ENCODE measurements at places on chromosomes 6 and 20. TPM values are rescaled to one million over a fixed set of nuclear protein-coding genes. Genes with fewer than 3 reads are reported as not detected.
A peak's percentile ranks its signal among the peaks of the same experiment; 100 is the strongest.

GRCh38 chr6:4935486-4935885 lies 68.4 kb downstream of the RPP40 start:
- H3K4me1 ChIP-seq = peaks cover 4% of the 10 kb centered on the region
- no peaks in the 10 kb centered on the region for H3K36me3 ChIP-seq
- no peak overlapping the region for H3K27ac ChIP-seq
- DNase-seq = no peak
- no peak overlapping the region for H3K4me3 ChIP-seq

DNA sequence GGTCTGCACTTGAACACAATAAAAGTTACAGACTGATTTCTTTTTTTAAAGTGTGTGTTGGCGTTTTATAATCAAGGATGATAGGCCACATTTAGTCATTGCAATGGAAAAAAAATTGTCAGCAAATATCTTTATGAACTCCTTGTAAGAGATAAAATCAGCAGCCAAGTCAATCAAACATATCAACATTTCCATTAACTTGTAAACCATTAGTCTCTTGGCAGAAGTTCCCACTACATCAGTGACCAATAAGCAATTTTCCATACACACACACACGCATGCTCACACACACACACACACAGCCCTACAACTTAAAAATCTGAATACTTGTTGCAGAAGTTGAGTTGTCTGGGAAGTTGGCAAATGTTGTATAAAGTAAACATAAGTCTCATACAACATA lies 315.9 kb upstream of the KCNQ5 start:
- DNase-seq = no peak
- no peaks in the 10 kb centered on the region for H3K27me3 ChIP-seq
- H3K4me3 ChIP-seq = no peak overlapping the region
- H3K4me1 ChIP-seq = no peaks in the 10 kb centered on the region

DNA sequence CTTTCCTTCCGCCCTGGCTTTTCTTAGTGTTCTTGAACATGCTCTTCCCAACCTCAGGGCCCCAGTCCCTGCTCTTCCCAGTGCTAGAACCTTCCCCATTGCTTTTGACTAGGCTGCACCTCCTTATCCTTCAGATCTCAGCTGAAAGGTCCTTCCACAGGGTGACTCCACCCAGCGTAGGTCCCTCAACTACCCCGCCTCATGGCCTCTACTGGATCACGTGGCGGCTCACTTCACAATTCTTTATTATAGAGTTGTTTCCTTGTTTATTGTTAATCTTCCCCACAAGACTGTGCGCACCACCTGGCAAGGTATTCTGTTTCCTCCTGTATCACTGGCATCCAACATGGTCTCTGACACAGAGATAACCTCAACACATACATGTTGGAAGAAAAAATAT lies 31.2 kb downstream of the TTLL9 start:
- H3K4me3 ChIP-seq = no peak overlapping the region
- no peak for DNase-seq
- H3K4me1 ChIP-seq = no peaks in the 10 kb centered on the region
- no peaks in the 10 kb centered on the region for H3K27me3 ChIP-seq

DNA sequence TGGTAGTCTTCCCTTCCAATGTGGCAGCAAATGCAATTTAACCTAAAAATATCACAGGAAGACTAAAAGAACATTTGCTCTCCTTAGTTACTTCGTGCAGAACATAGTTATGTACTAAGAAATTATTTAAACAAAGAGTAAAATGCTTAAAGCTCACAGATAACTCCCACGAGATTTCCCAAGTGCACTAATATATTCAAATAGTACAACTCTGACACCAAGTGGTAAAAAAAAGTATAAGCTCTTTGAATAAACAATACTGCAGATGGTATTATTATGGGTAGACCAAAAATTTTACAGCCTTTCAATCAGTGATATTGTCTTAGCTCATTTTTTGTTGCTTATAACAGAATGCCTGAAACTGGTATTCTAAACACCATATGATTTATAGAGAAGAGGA lies 52.8 kb upstream of the FILIP1 start:
- H3K4me3 ChIP-seq = no peak overlapping the region
- H3K4me1 ChIP-seq = no peaks in the 10 kb centered on the region
- H3K36me3 ChIP-seq = no peaks in the 10 kb centered on the region
- no peak overlapping the region for H3K27ac ChIP-seq
- no peaks in the 10 kb centered on the region for H3K27me3 ChIP-seq
- DNase-seq = no peak

GRCh38 chr6:143872201-143872600 lies 7.9 kb downstream of the ZC2HC1B start:
- no peaks in the 10 kb centered on the region for H3K27me3 ChIP-seq
- no peaks in the 10 kb centered on the region for H3K4me1 ChIP-seq
- H3K27ac ChIP-seq = no peak overlapping the region
- H3K4me3 ChIP-seq = no peak overlapping the region

DNA sequence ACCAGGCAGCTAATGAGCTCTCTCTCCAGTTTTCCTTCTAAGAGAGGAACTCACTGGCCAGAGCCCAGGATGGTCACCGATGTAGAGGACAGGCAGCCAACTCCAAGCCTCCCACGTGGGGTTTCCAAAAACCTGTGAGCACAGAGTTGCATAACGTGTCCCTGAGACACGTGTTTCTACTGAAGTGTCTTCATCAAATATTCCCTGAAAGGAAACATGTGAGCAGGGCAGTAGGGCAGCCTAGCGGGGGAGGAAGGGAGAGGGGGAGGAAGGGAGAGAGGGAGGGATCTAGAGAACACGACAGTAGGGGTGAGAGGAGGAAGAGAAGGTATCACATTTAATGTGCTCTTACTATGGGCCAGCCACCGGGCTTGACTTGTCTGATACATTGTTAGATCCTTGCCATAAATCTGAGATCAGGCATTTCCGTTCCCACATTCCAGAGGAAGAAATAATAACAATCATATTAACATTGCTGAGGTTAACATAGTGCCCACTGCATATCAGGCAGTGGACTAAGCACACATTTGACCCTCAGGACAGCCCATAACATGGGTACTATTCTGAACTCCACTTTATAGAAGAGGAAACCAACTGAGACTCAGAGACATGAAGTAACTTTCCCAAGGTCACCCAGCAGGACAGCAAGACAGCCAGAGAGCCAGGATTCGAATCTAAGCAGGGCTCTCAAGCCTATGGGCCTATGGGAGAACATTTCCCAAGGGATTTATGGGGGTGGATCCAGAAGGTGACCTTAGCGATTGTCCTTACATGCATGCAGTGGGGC lies 4.5 kb upstream of the SYS1 start:
- H3K27me3 ChIP-seq = no peaks in the 10 kb centered on the region
- peak overlapping the region; percentile 96 for H3K27ac ChIP-seq
- DNase-seq = peak; percentile 84
- H3K4me3 ChIP-seq = peak overlapping the region; percentile 15
- H3K4me1 ChIP-seq = peaks cover 32% of the 10 kb centered on the region

DNA sequence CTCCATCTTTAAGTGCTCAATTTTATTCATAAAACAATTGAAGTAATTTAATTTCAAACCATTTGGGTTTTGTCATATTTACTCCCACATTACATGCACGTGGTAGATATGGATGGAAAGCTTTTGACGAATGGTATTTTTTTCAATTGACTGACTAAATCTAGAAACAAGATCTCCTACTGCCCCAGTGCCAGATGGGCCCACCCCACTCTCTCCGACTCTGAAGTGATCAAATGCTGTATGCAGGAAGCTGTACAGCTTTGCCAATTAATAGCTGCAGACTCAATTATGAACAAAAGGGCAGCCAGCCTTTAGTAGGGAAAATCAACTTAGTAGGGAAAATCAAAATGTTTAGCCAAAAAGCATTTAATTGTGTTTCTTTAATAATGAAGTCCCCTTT lies 46.2 kb downstream of the PACRG start:
- H3K4me1 ChIP-seq = no peaks in the 10 kb centered on the region
- DNase-seq = no peak
- no peaks in the 10 kb centered on the region for H3K36me3 ChIP-seq
- H3K4me3 ChIP-seq = no peak overlapping the region

DNA sequence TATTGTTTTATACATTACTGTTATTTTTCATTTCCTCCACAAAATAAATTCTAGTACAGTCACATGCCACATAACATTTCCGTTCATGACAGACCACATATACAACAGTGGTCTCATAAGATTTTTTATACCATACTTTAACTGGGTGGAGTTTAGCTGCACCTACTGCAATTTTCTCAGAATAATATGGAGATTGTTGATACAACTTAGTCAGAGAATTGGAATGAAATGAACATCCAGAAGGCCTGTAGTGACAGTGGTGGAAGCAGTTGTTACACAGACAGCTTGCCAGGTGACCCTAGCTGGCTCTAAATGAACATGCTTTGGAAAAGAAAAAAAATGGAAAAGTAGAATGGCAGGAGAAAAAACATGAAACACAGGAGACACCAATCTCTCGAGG lies 183.2 kb upstream of the TCF21 start:
- DNase-seq = no peak
- H3K36me3 ChIP-seq = no peaks in the 10 kb centered on the region
- no peaks in the 10 kb centered on the region for H3K4me1 ChIP-seq
- no peaks in the 10 kb centered on the region for H3K27me3 ChIP-seq

- DNase-seq = no peak
- no peak overlapping the region for H3K27ac ChIP-seq
- H3K36me3 ChIP-seq = peaks cover 3% of the 10 kb centered on the region
- H3K4me1 ChIP-seq = peaks cover 3% of the 10 kb centered on the region
- H3K4me3 ChIP-seq = no peak overlapping the region
Measured at GRCh38 chr6:20479526-20479925, 54.7 kb upstream of the CDKAL1 start.

DNA sequence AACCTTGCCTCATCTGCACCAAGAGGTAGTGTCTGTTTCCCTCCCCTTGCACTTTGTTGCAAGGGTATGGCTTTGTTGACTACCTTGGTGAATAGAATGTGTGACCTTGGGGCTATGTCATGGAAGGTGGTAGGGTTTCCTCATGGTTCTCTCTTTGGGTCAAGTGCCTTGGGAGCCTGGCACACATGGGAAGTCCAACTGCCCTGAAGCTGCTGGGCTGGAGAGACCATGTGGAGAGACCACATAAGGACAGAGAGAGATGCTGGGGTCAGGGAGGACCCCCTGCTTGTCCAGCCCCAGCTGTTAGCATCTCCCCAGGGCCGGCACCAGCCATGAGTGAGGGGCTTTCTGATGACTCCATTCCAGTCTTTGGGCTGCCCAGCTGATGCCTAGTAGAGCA lies 95.5 kb upstream of the PAX1 start:
- no peaks in the 10 kb centered on the region for H3K36me3 ChIP-seq
- no peaks in the 10 kb centered on the region for H3K4me1 ChIP-seq
- H3K4me3 ChIP-seq = no peak overlapping the region
- no peak for DNase-seq
- no peaks in the 10 kb centered on the region for H3K27me3 ChIP-seq

DNA sequence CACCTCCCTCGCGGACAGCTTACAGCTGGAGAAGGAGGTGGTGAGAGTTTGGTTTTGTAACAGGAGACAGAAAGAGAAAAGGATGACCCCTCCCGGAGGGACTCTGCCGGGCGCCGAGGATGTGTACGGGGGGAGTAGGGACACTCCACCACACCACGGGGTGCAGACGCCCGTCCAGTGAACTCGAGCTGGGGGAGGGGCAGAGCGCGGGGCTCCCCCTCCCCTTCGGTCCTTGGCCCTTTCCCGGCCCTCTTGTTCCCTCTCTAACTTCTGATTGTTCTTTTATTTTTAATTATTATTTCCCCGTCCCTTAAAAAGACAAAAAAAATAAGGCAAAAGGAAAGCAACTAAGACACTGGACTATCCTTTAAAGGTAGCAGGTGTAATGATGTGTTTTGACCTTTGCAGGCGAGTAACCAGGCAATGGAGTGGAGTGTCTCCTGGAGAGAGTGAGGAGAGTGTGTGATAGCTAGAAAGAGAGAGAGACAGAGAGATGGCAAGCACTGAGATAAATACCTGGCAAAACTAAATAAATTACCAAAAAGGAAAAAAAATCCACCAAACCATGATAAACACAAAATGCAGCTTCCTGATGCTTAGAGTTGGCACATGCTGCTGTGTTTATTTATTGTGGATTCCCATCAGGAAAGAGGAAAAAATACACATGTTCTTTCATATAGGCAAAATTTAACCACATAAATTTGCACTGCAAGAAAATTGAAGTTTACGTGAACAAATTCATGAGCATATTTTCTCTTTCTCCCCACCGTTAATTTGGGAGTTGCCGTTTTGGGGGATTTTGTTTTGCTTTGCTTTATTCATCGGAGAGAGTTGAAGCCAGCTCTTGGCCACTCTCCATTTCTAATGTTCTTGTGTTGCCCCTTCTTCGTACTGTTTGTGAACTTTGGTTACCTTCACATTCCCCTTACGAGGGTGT lies 1.9 kb downstream of the POU3F2 start:
- peaks cover 71% of the 10 kb centered on the region for H3K27me3 ChIP-seq
- no peak overlapping the region for H3K4me3 ChIP-seq
- peak; percentile 58 for DNase-seq
- H3K27ac ChIP-seq = no peak overlapping the region
- no peaks in the 10 kb centered on the region for H3K4me1 ChIP-seq
- no peaks in the 10 kb centered on the region for H3K36me3 ChIP-seq

GRCh38 chr6:10759312-10759839 lies 11.8 kb downstream of the TMEM14B start:
- H3K27ac ChIP-seq = no peak overlapping the region
- no peak overlapping the region for H3K4me3 ChIP-seq
- H3K4me1 ChIP-seq = no peaks in the 10 kb centered on the region
- DNase-seq = peak; percentile 26

DNA sequence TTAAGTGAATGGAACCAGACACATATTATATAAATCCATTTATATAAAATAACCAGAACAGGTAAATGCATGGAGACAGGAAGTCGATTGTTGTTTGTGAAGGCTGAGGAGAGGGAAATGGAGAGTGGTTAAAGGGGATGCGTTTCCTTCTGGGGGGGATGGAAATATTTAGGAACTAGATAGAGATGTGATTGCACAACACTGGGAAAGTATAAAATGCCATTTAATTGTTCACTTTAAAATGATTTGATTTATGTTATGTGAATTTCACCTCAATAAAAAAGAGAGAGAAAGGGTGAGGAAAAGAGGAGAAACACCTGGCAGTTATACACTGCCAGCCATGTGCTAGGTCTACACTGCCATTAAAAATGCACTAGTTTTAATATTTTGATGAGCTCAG lies 312.6 kb downstream of the CD83 start:
- H3K4me1 ChIP-seq = no peaks in the 10 kb centered on the region
- no peaks in the 10 kb centered on the region for H3K36me3 ChIP-seq
- no peaks in the 10 kb centered on the region for H3K27me3 ChIP-seq
- DNase-seq = no peak
- H3K4me3 ChIP-seq = no peak overlapping the region
- H3K27ac ChIP-seq = no peak overlapping the region

GRCh38 chr20:3077618-3078134 lies 6.3 kb downstream of the OXT start:
- peaks cover 12% of the 10 kb centered on the region for H3K27me3 ChIP-seq
- no peak overlapping the region for H3K27ac ChIP-seq
- H3K36me3 ChIP-seq = no peaks in the 10 kb centered on the region
- H3K4me1 ChIP-seq = peaks cover 6% of the 10 kb centered on the region

GRCh38 chr6:14423955-14424354 lies 306.4 kb downstream of the CD83 start:
- no peak overlapping the region for H3K4me3 ChIP-seq
- no peaks in the 10 kb centered on the region for H3K4me1 ChIP-seq
- H3K27ac ChIP-seq = no peak overlapping the region
- no peaks in the 10 kb centered on the region for H3K36me3 ChIP-seq
- no peak for DNase-seq
- H3K27me3 ChIP-seq = no peaks in the 10 kb centered on the region

BTN1A1 gene
- total RNA-seq = 0.09 TPM

HLA-G gene
- total RNA-seq = 0.35 TPM

CLPSL2 gene
- not detected for total RNA-seq

ANGPT4 gene
- total RNA-seq = 0.57 TPM

GJA1 gene
- total RNA-seq = 47.8 TPM

MYLIP gene
- total RNA-seq = 52.8 TPM

ERVFRD-1 gene
- 0.57 TPM for total RNA-seq

MANEA gene
- 15.6 TPM for total RNA-seq

SPATS1 gene
- total RNA-seq = not detected

NCR2 gene
- not detected for total RNA-seq
